Retinal pigment epithelial cell (primary cell): ENCODE measurements at places on chromosomes 7 and 10.

GRCh38 chr7:71846160-71846559 lies 566.0 kb downstream of the CALN1 start:
- DNase-seq: no peak

- peak; percentile 22 for DNase-seq
These were observed 97.8 kb downstream of the AGMO start for GRCh38 chr7:15463801-15464666.

GRCh38 chr10:119908166-119908565 lies 15.6 kb downstream of the SEC23IP start:
- no peak for DNase-seq

DNA sequence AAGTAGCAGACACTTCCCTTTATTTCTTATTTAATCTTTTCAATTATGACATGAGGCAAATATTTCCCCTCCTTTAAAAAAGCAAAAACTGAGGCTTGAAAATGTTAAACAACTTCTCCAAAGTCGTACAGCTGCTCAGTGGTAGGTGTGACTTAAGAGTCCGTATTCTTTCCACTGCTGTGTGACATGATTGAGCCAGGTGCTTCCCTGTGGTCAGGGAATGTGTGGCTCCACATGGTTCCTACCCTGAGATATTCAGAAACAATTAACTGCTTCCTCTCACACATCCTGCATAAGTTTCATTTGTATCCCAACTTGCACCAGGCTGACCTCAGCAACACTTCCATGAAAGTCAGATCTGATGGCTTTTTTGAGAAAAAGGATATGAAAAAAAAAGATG lies 13.6 kb downstream of the OPALIN start:
- DNase-seq: no peak

DNA sequence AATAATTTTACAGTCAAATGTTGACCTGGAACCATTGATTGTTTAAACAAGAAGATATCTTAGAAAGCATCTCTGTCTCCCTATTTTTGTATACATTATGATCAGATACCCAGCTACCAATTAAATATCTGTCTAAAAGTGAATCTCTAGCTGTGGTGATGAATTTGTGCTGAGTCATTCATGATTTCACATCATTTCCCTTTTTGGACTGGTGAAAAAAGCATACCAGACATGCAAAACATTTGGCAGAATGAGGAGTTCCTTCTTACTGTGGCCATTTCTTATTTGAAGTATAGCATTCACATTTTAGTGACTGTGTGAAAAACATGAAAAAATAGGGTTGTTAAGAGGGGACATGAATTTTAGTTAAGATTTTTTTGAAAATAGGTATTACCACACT lies 98.0 kb upstream of the GATA3 start:
- DNase-seq: no peak

DNA sequence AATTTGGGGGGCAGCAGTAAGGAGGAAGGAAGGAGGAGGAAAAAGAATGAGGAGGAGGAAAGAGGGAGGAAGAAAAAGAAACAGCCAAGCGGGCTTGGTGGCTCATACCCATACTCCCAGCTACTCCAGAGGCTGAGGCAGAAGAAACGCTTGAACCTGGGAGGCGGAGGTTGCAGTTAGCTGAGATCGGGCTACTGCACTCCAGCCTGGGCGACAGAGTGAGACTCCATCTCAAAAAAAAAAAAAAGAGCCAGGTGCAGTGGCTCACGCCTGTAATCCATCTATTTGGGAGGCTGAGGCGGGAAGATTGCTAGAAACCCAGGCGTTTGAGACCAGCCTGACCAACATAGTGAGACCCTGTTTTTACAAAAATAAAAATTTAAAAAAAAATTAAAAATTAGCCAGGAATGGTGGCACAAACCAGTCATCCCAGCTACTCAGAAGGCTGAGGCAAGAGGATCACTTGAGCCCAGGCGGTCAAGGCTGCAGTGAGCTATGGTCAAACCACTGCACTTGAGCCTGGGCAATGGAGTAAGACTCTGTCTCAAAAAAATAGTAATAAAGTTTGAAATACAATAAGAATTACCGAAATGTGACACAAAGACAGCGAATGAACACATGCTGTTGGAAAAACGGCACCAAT lies 14.1 kb upstream of the CRCP start:
- no peak for DNase-seq

GRCh38 chr7:157597562-157597961 lies 260.8 kb downstream of the DNAJB6 start:
- DNase-seq: no peak
